ENCODE measurements at places on chromosomes 16 and 17.

- DNase-seq, result peak; percentile 40
These were observed 31.3 kb downstream of the SPOP start for GRCh38 chr17:49646391-49647255.

- no peak for DNase-seq
These were observed 25.9 kb upstream of the APOH start for GRCh38 chr17:66255112-66255511.

GRCh38 chr16:85341972-85342695 lies 229.9 kb upstream of the CIBAR2 start:
- DNase-seq, result no peak

GRCh38 chr16:20243731-20244281 lies 83.5 kb downstream of the GP2 start:
- DNase-seq, result no peak

DNA sequence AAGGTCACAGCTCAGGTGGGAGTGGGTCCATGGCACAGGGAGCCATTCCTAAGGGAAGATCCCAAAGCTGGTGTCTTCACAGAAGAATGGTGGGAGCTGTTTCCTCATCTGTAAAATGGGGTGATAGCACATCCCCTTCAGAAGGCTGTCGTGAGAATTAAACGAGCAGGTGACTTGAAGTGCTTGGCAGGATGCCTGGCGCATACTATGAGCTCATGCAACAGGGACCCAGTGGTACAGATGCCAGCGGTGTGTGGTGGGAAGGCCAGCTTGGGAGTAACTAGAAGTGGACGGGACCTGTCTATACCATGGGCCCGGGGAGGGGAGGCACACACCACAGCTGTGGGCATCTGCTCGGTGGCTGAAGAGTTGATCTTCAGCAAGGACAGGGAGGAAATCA lies 189.3 kb upstream of the TNRC6C start:
- DNase-seq, result no peak

Data from activated T-cell treated with anti-CD3 and anti-CD28 coated beads for 48 hours (primary cell).